Cardiac septum (tissue), 1 donor: ENCODE measurements at places on chromosomes 1 and 21. TPM values are rescaled to one million over a fixed set of nuclear protein-coding genes. Genes with fewer than 3 reads are reported as not detected.

OR2G6 gene
- not detected for total RNA-seq

KCNJ15 gene
- total RNA-seq = 1.2 TPM

MKNK1 gene
- 38.2 TPM for total RNA-seq

ARHGEF16 gene
- total RNA-seq = 0.57 TPM

PACC1 gene
- total RNA-seq = 1.8 TPM

S100A16 gene
- 39.8 TPM for total RNA-seq

NES gene
- 699 TPM for total RNA-seq

CCDC17 gene
- total RNA-seq = 1.2 TPM

SEC16B gene
- 1.3 TPM for total RNA-seq

RNU1-4 gene
- 6,195 TPM for total RNA-seq

SERBP1 gene
- total RNA-seq = 146 TPM

TPTE gene
- not detected for total RNA-seq

PTGFR gene
- 2.0 TPM for total RNA-seq

LCE1D gene
- not detected for total RNA-seq

LENEP gene
- total RNA-seq = not detected

PRKAA2 gene
- 143 TPM for total RNA-seq

ADAM15 gene
- 69.9 TPM for total RNA-seq

DNA sequence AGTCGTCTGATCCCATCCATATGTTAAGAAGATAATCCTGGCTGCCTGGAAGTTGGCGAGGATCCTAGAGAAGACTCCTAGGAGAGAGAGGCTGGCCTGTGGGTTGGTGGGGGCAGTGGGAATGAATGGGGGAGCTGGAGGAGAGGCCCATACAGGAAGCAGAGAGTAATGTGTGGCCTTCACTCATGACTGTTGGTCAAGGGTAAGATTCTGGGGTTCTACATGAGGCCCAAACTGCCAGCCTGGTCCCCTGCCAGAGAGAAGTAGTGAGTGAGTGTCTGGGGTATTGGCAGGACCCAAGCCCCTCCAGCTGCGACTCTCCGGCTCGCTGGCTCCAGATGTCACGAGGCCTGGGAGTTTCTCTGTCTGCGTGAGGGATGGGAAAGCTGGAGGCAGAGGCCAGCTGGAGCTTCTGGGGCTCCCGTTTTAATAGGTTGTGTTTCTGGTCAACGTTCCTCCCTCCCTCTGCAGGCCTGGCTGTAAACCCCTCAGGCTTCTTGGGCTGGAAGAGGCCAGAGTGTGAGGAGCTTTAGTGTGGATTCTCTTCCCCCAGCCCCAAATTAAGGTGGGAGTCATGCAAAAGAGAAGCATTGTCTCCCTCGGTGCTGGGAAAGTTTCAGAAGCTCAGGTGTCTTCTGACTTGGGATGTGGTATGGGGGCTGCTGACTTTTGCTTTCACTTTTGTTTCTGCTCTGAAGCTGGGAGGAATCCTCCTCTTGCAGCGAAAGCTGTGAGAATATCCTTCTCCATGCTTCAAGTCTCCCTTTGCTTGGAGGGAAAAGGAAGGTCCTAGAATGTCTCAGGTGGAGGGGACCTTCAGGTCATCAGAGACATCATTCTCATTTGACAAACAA is 2.6 kb downstream of the TMEM51 start:
- DNase-seq = no peak

- DNase-seq = no peak
These were observed 561.9 kb upstream of the CAMK1G start for GRCh38 chr1:209021622-209022021.

DNA sequence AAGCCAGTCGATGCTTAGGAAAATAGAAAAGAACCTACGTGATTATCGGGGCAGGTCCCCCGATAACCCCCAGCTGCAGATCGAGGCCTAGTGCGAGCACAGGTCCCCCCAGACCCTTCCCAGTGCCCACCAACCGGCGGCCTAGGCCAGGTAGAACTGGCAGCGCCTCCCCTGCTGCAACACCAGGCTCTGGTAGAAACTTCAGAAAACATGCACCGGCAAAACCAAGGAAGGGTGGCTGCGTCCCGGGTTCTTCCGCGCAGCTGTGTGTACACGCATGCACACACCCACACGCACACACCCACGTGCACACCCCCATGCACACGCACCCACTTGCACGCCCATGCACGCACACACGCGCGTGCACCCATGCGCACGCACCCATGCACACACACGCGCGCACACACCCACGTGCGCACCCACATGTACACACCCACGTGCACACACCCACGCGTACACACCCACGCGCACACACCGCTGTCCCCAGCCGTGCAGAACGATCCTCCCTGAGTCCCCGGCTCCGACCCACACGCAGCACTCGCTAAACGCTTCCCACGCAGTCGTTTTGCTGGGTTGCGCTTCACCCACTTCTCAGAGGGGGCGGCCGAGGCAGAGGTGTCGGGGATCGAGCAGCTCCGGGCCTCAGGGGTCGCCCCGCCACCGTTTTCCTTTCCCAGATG is 5.2 kb downstream of the TSPEAR start:
- DNase-seq = peak; percentile 31

DNA sequence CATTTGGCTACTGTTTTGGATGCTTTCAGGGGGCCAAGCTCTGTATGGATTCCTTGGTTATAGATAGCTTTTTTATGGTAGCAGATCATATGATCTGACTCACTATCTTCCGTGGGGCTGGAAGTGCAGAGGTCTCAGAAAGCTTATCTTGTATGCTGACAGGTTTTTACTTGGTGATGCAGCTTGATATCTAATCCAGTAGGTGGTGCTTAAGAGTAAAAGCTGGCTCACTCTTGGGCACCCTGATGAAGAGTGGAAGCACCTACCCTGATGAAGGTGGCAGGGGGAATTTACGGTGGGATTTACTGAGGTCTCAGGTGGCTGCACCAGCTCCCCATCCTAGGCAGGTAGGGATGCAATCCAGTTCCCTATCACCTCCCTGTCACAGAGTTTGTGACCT is 151.2 kb downstream of the PTBP2 start:
- DNase-seq = no peak

- DNase-seq = no peak
These were observed 1.6 kb upstream of the APOBEC4 start for GRCh38 chr1:183654706-183655105.

DNA sequence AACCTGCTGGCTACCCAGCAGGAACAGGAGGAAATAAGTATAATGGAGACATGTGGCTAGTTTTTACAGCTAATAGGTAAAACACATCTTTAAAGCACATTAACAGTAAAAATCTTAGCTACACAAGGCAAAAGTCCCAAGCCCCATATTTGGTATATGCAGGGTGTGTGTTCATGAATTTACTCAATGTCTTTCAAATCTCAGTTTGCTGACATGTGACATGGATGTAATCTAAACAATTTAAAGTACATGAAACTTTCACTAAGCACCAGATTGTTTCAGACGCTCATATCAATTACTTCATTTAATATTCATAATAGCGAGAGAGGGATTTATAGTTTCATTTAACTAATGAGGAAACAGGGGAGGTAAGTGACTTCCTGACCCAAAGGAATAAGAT is 3.9 kb downstream of the TACSTD2 start:
- DNase-seq = no peak

DNA sequence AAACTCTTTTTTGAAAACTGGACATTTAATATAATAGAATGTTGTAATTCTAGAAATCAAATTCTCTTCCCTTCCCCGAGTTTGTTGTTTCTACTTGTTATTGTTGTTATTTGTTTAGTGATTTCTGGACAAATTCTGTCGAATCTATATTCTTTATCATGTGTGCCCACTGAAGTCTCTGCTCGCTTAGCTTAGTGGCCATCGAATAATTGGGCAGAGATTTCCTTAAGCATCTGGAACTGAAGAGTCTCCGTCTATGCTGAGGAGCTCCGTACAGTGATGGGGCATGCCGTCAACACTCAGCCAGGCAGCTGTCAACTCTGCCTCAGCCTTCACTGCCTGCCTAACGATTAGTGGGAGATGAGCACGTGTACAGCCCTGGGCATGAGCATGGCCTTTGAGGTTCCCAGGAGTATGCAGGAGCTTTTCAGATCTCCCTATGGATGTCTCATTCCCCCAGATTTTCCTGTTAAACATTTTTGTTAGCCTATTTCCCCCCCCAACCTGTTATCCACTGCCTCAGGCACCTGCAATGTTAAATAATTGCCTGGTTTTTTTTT is 66.8 kb downstream of the SLX9 start:
- DNase-seq = no peak

GRCh38 chr1:63968663-63969440 is 195.0 kb downstream of the ROR1 start:
- DNase-seq = no peak

DNA sequence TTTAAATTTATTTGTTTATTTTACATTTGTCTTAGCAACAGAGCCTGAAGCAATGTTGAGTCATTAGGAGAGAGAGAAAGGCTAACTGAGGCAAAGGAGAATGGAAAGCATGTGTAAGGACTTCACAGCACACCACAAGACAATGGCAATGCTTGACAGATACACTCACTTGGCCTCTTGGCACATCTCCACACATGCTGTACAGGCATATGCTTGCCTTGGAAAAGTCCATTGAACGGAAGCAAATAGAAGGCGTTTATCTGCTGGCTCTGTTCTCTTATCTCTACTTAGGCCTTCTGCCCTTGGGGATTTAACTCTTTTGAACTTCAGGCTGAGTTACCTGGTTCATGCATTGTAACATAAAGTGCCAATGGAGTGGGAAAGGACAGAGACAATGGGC is 262.2 kb upstream of the POU3F1 start:
- DNase-seq = no peak

- peak; percentile 72 for DNase-seq
These were observed 45.4 kb downstream of the NEK7 start for GRCh38 chr1:198201956-198202784.

DNA sequence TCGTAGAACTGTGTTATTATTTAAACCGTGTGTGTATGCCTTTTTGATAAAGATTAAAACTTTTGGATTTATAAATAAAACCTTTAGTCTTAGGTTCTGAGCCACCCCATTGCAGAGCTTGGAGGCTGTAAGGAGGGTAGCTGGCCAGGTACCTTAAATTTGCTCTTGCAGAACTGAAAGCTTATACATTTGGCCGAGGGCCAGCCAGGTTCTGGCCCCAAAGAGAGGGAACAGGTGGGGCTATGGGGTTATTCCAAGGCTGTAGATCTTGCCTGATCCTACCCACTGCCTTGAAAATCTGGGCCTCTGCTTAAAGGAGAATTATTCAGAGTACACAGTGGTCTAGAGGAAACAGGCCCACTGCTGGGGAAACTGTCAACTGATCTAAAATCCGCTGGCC is 59.6 kb downstream of the CAMK2N1 start:
- DNase-seq = no peak

DNA sequence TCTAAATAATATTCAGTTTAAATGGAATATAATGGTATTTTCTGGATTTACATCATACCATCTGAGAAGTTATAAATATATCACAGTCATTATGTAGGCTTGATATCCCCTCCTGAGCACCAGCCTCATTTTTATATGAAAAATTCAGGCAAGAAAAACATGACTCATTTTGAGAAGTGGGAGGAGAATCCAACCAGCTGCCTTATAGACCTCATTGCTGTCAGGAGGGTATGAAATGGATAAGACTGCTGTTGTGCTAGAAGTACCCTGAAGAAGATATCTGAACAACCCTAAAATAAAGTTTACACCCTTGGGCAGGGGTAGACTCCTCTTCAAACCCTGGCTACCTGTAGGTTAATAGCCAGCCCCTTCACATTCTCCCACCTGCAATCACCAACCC is 8.8 kb downstream of the GIPC2 start:
- no peak for DNase-seq

- no peak for DNase-seq
These were observed 15.9 kb upstream of the RAB4A start for GRCh38 chr1:229254910-229255541.

DNA sequence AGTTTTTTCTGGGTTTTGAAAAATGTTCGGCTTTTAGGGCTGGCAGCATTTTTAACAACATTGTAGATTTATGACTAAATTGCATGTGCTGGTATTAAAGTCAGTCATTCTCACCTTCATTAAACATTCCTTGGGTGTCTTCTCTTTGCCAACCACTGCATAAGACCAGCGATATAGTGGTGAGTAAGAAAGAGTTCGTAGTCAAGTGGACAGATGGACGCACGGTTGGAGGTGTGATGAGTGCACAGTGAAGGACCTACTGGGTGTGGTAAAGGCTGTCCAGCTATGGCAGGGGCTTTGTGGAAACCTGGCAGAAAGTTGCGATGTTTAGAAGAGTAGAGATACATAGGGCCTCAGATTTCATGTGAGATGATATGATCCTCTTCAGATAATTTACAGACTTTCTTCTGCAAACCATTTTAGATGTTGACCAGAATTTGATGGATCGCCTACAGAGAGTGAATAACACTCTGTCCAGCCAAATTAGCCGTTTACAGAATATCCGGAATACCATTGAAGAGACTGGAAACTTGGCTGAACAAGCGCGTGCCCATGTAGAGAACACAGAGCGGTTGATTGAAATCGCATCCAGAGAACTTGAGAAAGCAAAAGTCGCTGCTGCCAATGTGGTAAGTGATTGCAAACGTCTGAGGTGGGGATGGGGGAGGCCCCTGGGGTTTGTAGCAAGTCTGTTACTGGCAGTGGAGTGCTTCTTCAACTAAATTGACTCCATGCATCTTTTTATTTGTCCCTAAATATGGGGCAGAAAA is 56.0 kb upstream of the LAMC2 start:
- DNase-seq = no peak

DNA sequence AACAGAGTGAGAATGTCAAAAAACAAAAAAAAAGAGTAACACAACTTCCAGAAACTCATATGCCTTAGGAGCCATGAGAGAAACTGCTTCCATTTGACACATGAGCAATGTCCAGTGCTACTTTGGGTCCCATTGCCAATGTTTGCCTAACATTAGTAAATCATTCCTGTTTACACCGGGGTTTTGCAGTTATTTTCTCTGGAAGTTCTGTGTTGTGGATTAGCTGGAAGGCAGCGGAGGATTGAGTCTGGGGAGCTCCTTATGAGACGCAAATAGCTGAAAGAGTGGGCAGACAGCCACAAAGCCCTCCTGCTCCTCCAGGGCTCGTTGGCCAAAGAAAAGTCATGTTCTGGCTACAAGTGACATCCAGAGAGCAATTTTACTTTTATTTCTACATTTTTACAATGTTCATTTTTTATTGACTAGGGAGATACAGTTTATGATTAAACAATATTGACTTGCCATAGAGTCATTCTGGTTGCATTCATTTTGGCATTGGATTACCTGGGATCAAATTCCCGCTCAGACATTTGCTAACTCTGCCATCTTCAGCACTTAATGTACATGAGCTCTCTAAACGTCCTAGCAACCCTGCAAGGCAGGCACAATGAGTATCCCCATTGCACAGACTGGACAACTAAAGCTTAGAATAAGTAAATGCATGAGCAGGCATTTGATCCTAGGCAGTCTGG is 66.4 kb upstream of the GALNT2 start:
- DNase-seq = no peak

- DNase-seq = no peak
These were observed 1.6 kb upstream of the SRSF4 start for GRCh38 chr1:29183287-29183686.

DNA sequence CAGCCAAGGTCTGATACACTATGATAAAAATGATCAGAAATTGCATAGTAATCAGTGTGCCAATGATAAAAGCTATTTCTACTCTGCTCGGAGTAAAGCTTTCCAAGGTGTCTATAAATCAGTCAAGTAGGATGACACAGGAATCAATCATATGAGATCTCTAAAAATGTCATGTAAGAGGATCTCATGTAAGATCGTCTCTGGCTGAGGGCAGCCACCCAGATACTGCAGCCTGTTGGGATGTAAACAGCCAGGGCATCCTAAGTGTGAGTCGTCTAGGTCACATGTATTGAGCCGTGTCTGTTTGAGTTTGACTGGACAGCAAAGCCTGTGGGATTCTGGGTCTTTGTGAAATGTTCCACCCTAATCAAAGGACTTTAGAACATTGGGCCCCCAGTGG is 2.8 kb upstream of the TEX35 start:
- DNase-seq = no peak
